ENCODE measurements at places on chromosomes 12 and 14. TPM values are rescaled to one million over a fixed set of nuclear protein-coding genes. Genes with fewer than 3 reads are reported as not detected.

POTEG gene
- total RNA-seq = 0.36 TPM

CISTR gene
- total RNA-seq = not detected

PROX2 gene
- not detected for total RNA-seq

GDF3 gene
- not detected for total RNA-seq

ACVRL1 gene
- total RNA-seq = 11.5 TPM

RPAP3 gene
- 15.6 TPM for total RNA-seq

NTF3 gene
- total RNA-seq = under 0.01 TPM

IL26 gene
- 2.4 TPM for total RNA-seq

NXPH4 gene
- 0.88 TPM for total RNA-seq

CFAP251 gene
- total RNA-seq = 4.3 TPM

TDRD9 gene
- total RNA-seq = 1.1 TPM

KRT73 gene
- not detected for total RNA-seq

DNA sequence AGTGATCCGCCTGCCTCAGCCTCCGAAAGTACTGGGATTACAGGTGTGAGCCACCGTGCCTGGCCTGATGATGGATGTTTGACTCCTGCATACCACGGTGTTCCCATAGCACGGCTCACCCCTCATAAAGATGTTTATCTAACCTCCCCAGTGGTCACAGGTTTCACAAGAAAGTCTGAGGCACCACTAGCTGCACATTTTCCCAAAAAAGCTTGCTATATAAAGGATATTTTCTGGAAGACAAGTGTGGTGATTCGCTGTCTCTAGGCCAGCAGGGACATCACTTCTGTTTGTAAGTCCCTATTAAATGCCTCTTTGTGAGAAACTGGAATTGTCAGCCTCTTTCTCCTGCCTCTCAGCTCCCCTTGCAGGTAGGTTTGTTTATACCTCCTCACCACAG is 18.3 kb downstream of the PLEK2 start:
- DNase-seq = no peak

- no peak for DNase-seq
Measured at GRCh38 chr12:53660041-53660440, 15.8 kb downstream of the ATP5MC2 start.

GRCh38 chr12:127690161-127690560 is 576.8 kb upstream of the TMEM132C start:
- no peak for DNase-seq

DNA sequence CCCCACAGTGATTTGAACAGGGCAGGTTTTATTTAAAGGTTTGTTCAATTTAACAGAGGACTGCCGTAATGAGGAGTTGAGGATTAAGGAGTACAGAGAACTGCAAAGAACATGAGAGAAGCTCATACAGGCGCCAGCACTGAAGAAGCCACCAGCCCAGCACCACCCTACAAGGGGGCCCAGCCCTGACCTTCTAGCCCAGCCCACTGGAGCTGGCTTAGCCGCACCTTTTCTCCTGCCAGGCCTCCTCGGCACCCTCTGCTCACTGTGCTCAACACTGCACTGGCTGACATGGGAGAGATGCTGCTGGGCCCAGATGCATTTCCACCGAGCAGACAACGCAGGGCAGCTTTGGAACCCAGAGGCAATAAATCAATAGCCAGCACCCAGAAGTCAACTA is 36.5 kb upstream of the SFSWAP start:
- DNase-seq = peak; percentile 31

- no peak for DNase-seq
Measured at GRCh38 chr14:79660053-79660939, 551.0 kb downstream of the DIO2 start.

- peak; percentile 92 for DNase-seq
Measured at GRCh38 chr14:20427231-20428009, 8.5 kb downstream of the KLHL33 start.

DNA sequence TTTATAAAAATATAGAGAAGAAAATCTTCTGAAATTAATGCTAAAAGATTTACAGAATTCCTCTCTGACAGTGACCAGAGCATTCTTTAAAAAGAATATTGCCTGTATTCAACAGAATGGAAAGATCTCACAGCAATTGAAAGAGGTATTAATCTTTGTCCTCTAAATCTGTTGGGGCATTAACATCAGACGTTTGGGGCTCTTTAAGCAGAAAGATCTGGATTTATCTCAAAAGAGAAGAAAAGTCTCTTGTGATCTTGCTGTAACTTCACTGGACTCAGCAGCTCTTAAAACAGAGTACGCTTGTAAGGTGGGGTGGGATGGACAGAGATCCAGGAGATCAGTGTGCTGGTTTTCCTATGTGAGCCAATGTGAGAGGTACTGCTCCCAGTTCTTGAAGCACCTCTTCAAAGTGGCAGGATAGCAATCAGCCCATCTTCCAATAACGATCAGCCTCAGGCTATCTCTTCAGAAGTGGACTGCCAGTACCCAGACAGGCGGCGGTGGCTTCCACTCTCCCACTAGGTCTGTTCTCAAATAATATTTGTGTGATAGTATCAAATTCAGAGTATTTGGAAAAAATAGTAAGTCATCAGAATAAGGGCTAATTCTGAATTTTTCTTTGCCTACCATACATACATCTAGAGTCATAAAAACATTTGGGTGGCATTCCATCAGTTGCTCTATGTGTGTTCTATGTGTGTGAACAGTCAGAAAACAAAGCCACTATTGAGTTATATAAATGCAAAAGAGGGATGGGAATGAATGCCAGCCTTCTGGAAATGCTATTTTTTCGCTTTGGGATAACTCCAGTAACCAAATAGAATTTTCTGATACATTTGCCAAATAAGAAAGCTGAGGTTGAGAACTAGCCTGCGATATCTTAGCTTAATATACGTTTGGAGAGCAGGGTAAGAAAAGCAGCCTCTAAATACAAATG is 237.4 kb upstream of the RGS6 start:
- DNase-seq = no peak

DNA sequence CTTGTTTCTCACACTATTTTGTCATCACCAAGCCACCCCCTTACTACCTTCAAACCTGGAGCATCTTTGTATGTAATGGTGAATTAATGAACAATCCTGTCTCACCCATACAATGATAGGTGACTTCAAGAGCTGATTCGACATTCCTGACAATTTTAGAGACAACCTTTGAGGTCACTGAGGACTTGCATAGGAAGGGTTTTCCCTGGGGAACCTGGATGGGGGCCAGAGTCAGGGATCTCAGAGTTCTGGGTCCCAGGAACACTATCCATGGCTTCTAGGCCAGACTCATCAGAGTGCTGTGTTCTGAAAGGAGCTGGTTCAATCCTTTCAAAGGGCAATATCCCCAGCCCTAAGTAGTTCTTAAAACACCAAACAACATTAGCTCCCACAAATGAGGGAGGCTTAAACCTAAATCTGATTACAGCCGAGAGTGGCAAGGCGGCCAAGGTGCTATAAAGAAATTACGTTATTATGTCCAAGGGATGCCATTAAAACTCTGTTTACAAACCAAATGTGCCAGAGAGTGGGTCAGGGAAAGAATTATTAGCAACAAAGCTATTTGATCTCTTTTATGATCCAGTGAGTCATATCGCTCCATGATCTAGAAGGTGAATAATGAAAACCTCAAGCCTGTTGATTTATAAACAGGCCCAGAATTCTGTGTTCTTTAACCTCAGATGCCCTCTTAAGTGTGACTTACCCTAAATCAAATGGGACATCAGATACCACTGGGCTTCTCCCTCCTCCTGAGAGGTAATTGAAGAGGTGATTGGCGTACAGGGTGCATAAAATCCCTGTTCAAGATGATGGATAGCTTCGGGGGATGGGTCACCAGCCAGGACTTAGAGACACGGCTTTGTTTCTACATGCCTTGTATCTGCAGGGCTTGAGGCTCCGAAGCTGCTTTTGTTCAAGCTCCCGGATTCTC is 230.2 kb upstream of the TBX3 start:
- DNase-seq = no peak

- DNase-seq = peak; percentile 77
Measured at GRCh38 chr12:3317841-3318501, 173.0 kb upstream of the PRMT8 start.

DNA sequence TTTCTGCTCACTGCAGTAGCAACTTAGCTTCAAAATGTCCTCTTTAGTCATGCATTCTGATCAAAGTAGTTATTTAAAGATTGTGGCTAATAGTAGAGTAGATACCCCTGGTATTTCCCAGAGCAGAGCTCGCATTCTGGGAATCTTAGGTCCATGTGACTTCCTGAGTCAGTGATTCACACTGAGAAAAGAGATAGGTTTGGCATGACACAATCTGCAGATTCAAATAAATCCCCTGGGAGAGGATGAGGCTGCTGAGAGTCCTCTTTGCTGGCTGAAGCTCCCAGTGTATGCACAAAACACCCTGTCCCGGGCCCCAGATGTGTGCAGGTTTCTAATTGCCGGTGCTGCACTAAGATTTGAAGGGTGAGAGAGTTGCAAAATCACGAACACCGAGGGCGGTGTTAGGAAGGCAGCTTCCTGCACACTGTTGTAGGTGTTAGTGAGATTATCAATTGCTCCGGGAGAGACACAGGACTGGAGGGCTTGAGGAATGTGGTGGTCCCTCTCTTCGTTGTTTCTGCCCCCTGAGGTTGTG is 233.2 kb downstream of the NRXN3 start:
- DNase-seq = no peak

DNA sequence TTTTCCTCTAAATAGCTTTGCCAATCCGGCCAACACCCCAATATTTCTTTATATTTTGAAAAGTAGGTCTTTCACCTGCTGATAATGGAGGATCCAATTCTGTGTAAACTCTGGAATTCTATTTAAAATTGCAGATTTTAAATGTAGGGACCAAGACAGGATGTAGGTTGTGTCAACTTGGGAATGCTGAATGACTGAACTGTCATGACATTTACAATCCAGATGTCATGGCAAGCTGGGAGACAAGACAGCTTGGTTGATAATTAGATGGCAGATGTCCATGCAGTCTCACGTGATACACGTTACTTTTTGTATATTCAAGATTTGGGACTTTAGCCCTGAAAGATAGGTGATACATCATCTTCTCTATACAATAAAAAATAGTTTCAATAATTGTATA is 477.2 kb downstream of the DIO2 start:
- DNase-seq = no peak

DNA sequence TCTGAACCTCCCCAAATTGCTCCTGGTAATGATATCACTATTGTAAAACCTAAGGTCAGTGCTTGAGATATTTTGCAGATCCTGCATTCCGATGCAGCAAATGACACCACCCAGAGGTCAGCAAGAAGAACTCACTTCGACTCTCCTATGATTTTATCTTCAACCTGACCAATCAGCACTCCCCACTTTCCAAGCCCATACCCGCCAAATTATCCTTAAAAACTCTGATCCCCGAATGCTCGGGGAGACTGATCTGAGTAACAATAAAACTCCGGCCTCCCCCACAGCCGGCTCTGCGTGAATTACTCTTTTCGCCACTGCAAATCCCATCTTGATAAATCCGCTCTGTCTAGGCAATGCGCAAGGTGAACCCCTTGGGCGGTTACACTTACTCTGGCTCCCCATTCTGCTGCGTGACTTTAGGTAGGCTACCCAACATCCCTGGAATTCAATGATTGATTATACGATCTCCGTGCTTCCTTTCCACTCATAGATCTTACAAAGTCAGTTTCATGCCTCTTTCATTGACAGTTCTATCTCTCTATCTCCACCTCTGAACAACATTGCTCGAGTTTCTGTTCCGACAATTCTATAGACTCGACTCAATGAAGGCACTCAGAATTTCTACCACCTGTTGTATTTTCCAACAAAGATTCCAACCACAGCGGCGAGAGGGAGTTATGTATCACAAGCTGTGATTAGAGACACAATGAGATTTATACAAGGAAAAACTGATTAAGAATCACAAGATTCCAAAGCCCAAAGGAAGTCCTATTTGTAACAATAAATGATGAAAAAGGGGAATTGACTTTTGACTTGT is 939 bp downstream of the NPC2 start:
- DNase-seq = no peak

GRCh38 chr12:25712169-25712568 is 159.1 kb upstream of the LMNTD1 start:
- DNase-seq = no peak

DNA sequence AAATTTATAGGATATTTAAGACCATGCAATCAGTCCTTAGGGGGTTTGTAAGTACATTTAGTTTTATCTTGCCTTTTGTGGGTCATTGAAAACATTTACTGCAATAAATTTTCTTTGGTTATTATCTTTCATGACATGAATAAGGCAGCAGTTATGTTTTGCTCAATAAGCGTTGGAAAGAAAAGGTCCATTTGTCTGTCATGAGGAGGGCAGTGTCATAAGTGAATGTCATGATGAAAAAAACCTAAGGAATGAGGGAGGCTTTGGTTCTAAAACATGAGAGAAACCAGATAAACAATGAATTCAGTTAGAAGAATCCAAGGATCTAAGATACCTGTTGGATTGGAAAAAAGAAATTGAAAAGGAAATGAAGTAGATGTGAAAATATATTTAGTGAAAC is 209.4 kb downstream of the NAV3 start:
- no peak for DNase-seq

DNA sequence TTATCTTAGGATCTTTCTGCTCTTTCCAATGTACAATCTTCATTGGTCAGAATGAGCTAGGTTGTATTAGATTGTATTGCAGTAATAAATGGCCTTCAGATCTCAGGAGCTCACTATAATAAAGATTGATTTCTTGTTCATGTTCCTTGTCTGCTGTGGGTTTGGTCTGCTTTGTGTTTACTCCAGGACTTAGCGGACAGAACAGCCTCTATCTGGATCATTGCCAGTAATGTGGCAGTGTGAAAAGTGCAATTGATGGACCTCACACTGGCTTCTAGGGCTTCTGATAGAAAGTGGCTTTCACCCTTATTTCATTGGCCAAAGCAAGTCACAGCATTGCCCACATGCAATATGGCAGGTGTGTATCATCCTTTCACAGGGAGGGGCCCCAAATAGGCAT is 81.2 kb downstream of the BTG1 start:
- DNase-seq = no peak

DNA sequence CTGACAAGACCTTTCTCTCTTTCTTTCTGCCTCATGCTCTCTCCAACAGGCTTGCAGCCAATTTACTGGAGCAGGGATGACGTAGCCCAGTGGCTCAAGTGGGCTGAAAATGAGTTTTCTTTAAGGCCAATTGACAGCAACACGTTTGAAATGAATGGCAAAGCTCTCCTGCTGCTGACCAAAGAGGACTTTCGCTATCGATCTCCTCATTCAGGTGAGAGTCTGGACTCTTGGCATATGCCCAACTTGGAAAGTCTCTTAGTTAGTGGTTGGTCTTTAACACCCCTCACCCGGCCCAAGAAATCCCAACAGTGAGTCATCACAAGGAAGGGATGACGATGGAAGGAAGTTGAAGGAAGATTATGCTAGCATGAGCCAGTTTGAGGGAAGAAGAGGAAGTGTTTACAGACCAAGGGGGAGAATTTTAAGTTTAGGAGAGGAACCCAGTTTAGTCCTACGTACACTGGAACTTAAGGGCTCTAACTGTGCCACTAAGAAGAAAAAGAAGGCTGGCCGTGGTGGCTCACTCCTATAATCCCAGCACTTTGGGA is 189.7 kb downstream of the ETV6 start:
- peak; percentile 87 for DNase-seq

GRCh38 chr12:49298160-49298559 is 3.2 kb downstream of the PRPH start:
- DNase-seq = peak; percentile 74

GRCh38 chr12:6716874-6717437 is 6.9 kb upstream of the COPS7A start:
- no peak for DNase-seq

All from osteoblast (primary cell).